ENCODE measurements at places on chromosomes 13 and 19.

- no peak for DNase-seq
These were observed 111.3 kb downstream of the RAB20 start for GRCh38 chr13:110450016-110450900.

DNA sequence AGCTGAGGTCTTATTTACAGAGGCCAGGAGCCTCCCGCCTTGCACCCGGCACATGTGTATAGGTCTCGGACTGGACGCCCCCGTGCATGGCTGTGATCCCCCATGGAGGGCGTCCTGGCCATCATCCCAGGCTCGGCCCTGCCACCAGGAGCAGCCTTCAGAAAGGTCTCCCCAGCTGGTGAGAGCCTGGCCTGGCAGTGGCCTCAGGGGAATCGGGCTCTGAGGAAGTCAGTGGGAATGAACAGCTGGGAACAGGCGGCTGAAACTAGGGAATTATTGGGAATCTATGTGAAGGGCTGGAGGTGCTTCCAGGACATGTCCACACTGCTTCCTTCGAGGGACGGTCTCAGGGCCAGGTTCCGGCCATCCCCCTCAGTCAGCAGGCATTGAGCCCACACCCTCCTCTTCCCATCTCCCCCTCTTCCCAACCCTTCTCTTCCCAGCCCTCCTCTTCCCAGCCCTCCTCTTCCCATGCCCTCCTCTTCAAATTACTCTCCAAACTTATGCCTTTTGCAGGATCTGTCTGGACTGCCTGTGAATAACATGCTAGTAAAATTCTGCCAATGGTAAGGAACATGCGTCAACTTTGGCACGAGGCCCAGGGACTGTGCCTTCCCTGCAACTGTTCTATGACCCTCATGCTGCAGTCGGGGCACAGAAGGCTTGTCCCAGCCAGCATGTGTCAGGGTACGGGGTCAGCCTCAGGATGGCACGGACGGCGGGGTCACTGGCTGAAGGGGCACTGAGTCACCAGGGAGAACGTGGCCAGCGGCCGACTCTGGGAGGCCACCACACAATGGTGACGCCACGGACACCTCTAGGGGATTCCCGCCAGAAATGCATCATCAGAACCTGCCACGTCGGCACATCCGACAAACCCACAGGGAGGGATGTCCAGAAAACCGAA lies 24.2 kb upstream of the C13orf46 start:
- peak; percentile 84 for DNase-seq

DNA sequence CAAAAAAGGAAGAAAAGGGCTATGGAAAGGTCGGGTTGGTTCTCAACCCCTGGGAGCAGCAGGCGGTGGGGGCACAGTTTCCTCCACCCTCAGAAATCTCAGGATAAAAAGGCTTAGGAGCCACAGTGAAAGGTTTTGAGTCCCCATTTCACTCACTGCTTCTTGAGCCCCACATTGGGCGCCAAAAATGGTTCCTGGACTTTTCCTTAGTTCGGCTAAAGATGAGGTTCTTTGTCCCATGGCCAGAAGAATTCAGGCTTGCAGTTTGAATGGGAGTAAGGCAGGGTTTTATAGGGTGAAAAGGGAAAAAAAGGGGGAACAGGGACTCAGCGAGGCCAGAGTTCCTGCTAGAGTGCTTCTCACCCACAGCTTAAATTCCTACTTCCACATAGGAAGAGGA lies 179.5 kb downstream of the GGACT start:
- DNase-seq: no peak

DNA sequence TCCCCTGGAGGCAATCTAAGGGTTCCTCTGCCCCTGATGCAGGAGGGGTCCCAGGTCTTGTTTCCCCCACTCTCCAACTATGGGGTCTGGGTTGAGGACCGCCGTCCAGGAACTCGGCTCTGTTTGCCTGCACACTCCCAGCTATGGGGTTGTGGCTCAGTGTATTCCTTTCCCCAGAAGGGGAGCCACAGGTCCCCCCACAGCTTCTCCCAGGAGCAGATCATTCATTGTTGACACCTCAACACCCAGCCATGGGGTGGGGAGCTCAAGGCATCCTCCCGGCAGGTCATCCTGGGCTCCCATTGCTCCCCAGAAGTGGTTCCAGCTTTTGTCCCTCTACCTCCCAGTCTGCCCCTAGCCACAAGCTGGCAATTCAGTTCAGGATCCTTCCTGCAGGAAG lies 975 bp downstream of the ZNF358 start:
- DNase-seq: no peak

GRCh38 chr19:18253716-18254115 lies 20.5 kb downstream of the IQCN start:
- peak; percentile 13 for DNase-seq

GRCh38 chr13:105773863-105774538 lies 761.5 kb downstream of the EFNB2 start:
- no peak for DNase-seq

GRCh38 chr13:27176470-27177410 lies 5.1 kb upstream of the USP12 start:
- no peak for DNase-seq

DNA sequence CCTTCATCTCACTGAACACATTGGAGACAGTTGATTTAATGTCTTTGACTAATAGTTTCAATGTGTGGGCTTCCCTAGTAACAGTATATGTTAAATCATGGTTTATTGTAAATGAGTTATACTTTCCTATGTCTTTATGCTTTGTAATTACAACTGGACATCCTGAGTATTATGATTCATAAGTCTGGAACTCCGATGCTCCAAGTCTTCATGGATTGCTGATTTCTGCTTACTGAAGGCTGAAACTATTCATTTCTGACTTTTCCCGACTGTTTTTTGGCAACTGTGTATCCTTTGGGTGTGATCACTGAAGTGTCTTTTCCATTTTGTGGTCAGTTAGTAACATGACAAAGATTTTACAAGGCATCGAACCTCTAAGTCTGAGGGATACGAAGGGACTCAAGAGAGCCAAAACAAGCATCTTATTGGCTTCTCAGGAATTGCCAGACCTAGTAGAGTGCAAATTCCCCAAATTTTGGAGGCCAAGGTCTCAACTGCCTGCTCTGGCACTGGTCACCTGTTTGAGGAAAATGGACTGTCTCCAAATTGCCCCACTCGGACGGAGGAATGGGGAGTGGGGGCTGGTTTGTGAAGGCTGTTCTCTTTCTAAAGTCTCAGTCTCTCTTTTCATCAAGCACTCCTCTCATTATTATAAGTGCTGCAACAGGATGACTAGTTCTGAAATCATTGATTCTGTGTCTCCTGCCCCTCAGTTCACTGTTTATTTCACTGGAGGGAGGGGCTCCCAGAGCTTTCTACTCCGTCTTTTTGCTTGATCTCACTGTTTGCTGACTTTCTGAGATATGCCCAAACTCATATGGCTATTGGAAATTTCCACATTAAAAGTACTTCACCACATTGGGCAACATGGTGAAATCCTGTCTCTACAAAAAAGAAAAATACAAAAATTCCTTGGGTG lies 20.2 kb upstream of the CD70 start:
- DNase-seq: peak; percentile 70

DNA sequence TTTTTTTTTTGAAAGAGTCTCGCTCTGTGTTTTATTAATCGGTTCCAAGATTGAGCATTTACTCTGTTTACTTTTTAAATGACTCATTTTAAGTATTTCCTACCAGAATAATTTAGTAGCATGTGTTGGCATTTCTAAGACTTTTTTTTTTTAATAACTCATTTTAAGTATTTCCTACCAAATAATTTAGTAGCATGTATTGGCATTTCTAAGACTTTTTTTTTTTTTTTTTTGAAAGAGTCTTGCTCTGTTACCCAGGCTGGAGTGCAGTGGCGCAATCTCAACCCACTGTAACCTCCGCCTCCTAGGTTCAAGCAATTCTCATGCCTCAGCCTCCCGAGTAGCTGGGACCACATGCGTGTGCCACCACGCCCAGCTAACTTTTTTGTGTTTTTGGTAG lies 13.1 kb downstream of the SETDB2 start:
- no peak for DNase-seq

DNA sequence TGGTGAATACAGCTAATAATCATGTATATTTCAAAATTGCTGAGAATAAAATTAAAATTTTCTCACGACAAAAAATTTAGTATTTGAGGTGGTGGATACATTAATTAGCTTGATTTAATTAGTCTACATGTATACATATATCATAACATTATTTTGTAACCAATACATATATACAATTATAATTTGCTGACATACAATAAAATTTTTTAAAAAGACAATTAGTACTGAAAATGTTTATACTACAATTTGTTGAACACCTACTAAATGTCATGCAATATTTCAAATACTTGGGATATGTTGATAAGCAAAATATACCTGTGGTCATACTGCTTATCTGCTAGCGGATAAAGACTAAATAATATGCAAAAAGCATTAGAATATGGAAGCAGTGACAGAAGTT lies 586.5 kb downstream of the SLITRK6 start:
- no peak for DNase-seq
